Activated naive CD8-positive, alpha-beta T cell treated with anti-CD3 and anti-CD28 coated beads, Interleukin-2, amount 10 ng/mL, durations not matched to agents 7 days and 5 days (primary cell): ENCODE measurements at places on chromosomes 13 and 19.

GRCh38 chr19:14497228-14497921, 1.4 kb upstream of the GIPC1 start:
- H3K27ac ChIP-seq = no peak overlapping the region
- peaks cover 3% of the 10 kb centered on the region for H3K27me3 ChIP-seq
- no peak for DNase-seq
- H3K36me3 ChIP-seq = peaks cover 3% of the 10 kb centered on the region

DNA sequence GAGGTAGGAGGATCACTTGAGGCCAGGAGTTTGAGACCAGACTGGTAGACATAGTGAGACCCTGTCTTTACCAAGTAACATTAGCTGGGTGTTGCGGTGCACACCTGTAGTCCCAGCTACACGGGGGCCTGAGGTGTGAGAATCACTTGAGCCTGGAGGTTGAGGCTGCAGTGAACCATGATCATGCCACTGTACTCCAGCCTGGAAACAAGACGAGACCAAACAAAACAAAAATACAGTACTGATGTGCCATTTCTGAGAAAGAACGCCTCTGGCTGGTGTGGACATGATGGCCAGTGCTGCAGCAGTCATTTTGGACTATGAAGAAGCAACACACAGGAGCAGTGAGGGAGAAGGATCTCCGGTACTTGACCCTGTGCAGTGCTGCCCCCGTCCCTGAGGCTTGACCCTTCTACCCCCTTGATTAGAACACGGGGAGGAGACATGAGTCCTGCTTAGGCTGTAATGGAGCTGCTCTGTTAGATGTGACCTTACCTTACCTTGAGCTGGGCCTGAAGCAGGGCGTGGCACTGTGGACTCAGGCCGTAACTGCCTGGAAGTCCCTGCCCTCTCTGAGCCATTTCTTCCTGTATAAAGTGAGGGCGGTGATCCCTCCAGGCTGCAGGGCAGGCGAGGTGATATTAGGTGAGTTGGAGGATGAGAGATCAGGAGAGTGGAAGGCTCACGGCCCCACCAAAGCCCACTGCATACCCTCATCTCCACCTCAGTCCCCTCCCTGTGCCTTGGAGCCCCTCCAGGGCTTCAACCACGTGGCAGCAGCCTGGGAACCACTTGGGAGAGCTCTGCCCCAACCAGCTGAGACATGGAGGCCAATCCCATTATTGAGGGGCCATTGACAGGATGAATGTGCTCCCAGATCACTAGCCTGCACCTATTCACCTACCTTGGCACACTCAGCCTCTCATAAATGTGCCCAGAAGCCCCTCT, 5.9 kb downstream of the RPL18A start:
- H3K27me3 ChIP-seq = no peaks in the 10 kb centered on the region
- no peak overlapping the region for H3K4me3 ChIP-seq
- H3K4me1 ChIP-seq = peaks cover 18% of the 10 kb centered on the region
- H3K36me3 ChIP-seq = peaks cover 14% of the 10 kb centered on the region

DNA sequence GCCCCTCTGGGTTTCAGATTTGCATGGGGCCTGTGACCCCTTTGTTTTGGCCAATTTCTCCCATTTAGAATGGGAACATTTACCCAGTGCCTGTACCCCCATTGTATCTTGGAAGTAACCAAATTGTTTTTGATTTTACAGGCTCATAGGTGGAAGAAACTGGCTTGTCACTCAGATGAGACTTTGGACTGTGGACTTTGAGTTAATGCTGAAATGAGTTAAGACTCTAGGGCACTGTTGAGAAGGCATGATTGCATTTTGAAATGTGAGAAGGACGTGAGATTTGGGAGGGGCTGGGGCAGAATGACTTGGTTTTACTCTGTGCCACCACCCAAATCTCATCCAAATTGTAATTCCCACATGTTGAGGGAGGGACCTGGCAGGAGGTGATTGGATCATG, 258.8 kb downstream of the NHLRC3 start:
- H3K4me3 ChIP-seq = no peak overlapping the region
- no peak for DNase-seq
- H3K27ac ChIP-seq = no peak overlapping the region
- H3K36me3 ChIP-seq = no peaks in the 10 kb centered on the region
- no peaks in the 10 kb centered on the region for H3K4me1 ChIP-seq

GRCh38 chr19:38946229-38947010, 15.7 kb downstream of the MRPS12 start:
- H3K36me3 ChIP-seq = no peaks in the 10 kb centered on the region
- H3K4me3 ChIP-seq = no peak overlapping the region
- DNase-seq = no peak
- H3K27me3 ChIP-seq = peaks cover 24% of the 10 kb centered on the region
- H3K4me1 ChIP-seq = peaks cover 14% of the 10 kb centered on the region
- no peak overlapping the region for H3K27ac ChIP-seq

GRCh38 chr13:60090574-60090973, 73.2 kb downstream of the DIAPH3 start:
- H3K4me3 ChIP-seq = no peak overlapping the region
- H3K27ac ChIP-seq = no peak overlapping the region
- peaks cover 21% of the 10 kb centered on the region for H3K36me3 ChIP-seq
- peaks cover 2% of the 10 kb centered on the region for H3K4me1 ChIP-seq
- DNase-seq = no peak

DNA sequence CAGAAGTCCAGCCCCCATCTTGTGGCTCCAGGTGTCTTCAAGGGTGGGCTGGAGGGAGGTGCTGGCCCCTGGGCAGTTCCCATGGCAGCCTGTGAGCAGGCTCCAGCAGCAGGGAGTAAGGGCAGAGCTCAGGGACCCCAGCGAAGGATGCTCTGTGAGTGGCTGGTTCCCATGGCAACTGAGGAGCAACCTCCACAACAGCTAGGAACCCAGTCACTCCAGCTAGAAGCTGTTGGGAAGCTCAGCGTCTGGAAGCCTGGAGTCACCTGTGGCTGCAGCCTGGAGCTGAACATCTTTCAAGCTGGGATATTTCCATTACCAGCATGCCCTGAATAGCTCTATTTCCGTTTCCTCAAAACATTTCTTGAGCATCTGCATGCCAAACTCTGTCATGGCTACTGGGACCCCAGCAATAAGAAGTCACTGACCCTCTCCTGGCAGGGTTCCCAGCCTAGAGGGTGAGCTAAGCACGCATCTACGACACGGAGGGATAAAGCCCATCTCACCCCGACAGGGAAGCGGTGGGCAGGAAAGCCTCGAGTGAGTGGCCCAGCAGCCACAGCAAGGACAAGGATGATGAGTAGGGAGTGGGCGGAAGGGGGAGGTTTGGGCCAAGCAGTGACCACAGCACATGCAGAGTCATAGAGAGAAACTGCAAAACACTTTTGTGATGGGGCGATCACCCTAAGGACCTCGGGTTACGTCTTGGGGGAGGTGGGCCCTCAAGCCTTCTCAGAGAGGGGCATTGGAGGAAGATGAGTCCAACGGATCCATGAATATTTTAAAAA, 52.6 kb downstream of the ALOX5AP start:
- H3K27ac ChIP-seq = no peak overlapping the region
- no peaks in the 10 kb centered on the region for H3K4me1 ChIP-seq
- H3K36me3 ChIP-seq = no peaks in the 10 kb centered on the region

DNA sequence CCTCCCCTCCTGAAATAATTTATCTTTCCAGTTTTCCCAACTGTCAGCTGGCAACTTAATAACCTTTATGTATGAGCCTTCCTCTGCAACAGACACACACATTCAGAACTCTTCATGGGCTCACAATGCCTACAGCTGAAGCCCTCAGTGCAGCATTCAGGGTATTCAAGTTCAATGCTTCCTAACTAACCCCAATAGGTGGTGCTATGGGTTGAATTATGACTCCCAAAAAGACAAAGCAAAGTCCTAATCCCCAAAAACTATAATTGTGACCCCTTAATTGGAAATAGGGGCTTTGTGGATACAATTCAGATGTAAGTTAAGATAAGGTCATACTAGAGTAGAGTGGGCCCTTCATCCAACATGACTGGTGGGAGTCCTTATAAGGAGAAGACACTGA, 202.2 kb downstream of the SUCLA2 start:
- no peak overlapping the region for H3K27ac ChIP-seq
- H3K4me3 ChIP-seq = no peak overlapping the region
- DNase-seq = no peak
- no peaks in the 10 kb centered on the region for H3K36me3 ChIP-seq

DNA sequence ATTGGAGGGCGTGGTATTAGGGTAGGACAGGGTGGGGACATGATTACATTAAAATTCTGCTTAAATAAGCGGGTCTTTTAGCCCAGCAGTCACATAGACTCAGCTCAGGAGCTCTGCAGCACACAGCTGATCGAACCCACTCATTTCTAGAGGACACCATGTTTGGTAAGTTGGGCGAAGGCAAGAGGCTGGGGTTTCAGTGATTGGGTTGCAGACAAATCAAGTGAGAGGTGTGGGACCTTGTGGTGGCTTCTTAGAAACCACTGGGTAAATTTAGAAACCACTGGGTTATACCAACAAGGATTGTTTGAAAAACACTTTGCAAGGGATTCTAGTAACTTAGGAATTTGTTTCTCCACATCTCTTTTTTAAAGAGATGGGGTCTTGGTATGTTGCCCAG, at the start of gene LEUTX:
Gene LEUTX, plus strand, starts transcription at position 92 of the 400 bp plus-strand sequence. Its CDS starts 67 bp downstream, at position 159.
- peaks cover 19% of the 10 kb centered on the region for H3K27me3 ChIP-seq
- H3K27ac ChIP-seq = no peak within 1 kb of the TSS
- H3K4me3 ChIP-seq = no peak within 1 kb of the TSS
- peaks cover 10% of the 10 kb centered on the region for H3K4me1 ChIP-seq

- H3K4me1 ChIP-seq = no peaks in the 10 kb centered on the region
- peaks cover 8% of the 10 kb centered on the region for H3K27me3 ChIP-seq
- no peak for DNase-seq
- H3K4me3 ChIP-seq = no peak overlapping the region
- H3K36me3 ChIP-seq = no peaks in the 10 kb centered on the region
- H3K27ac ChIP-seq = no peak overlapping the region
These were observed 374.0 kb downstream of the IRS2 start for GRCh38 chr13:109412283-109412901.
